ENCODE measurements at places on chromosomes 2 and 18.

DNA sequence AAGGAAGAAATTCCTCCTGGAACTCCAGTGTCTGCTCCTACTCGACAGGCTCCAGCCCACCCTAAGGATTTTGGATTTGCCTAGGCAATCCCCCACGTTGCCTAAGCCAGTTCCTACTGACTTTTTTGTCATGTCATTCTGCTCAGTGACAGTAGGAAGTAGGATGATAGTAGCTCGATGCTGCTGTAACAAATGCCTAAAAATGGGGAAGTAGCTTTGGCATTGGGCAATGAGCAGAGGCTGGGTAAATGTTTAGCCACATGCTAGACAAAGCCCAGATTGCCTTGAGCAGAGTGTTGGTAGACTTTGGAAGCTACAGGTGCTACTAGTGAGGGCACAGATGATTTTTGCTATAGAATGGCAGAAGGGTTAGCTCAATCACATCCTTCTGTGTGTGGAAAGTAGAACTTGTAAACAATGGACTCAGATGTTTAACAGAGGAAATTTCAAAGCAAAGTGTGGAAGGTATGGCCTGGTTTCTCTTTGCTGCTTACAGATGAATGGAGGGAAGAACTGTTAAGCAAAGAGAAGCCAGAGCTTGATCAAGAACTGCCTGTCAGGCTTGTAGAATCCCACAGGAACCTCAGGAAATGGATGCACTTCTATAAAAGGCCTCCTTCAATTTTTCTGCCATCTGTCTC, 154.8 kb downstream of the RNF144A start:
- no peak for DNase-seq

DNA sequence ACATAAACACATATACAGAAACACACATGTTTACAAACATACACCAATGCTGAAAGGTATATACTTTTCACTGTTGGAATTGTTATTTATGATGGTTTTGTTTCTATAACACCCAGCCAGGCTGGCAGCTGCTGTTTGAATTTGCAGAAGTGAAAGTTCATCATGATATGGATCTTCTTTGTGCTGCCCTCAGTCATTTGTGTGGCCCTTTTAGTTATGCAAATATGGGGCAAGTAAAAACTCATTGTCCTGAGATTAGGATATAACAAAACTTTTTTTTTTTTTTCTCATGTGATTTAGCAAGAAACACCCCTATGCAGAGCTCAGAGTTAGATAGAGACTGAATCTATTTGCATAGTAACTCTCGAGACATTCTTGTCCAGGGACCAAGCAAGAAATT, 714.1 kb downstream of the KCNJ3 start:
- no peak for DNase-seq

DNA sequence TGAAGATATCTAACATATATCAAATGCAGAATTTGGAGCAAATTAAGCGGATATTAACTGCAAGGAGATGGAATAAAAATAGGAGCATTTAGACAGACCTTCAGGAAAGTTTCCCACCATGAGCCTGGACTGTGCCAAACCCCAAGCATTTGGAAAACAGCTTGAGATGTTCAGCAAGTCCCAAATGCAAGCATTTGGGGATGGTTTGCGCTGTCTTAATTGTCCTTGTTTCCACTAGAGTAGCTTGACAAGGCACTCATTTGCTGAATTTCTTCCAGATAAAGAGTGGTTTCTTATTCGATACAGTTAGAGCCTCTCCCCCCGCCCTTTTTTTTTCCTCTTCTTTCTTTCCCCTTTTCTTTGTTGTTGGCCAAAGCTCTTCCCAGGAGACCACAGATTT, 77.1 kb upstream of the CDC42EP3 start:
- no peak for DNase-seq

GRCh38 chr18:56173542-56174220, 464.7 kb downstream of the TXNL1 start:
- no peak for DNase-seq

DNA sequence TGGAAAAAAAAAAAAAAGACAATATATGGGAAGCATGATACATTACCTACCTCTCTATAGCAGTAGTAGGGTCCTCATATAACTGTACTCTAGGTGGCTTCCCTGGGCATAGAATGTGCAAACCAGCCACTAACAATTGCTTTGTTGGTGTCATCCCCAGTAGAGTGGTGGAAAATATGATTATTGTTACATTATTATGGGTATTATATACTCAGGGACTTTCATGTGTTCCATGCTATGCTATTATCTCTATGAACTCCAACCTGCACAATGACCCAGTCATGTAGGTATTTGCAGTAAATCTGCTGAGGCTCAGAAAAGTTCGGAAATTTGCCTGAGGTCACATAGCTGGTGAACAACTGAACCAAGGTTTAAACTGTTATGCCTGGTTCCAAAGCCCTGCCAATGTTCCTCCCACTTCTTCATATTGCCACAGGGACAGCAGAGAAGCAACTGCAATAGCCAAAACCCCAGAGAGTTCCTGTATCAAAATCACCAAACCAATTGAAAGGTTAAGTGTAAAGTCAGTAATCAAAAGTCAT, 52.6 kb upstream of the MAP4K4 start:
- no peak for DNase-seq

- no peak for DNase-seq
Observed at GRCh38 chr2:39524756-39525635, 87.9 kb upstream of the MAP4K3 start.

DNA sequence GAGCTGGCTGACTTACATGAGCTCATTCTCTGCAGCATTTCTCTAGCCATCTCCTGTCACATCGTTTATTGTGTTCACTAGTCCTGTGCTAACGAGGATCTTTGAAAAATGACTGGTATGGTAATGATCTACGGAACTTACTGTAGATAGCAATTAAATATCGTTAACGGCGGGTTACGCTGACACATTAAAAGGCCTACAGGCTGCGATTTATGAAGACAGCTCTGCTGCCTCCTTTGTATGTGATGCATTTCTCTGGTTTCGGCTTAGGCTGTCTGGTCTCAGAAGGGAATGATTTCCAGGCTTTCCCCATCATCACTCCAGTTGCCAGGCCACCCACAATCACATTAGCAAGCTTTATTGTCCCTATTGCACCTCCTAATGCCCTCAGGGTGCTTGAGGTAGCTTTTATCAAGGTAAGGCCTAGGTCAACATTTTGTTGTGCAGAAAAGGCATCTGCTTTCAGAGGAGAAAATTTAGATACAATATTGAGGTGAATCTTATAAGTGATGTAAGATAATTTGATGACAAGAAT, 284.4 kb downstream of the SOX11 start:
- DNase-seq: no peak

GRCh38 chr2:70011335-70011734, 49.9 kb upstream of the ASPRV1 start:
- DNase-seq: no peak

Data from NK-92 treated with Interleukin-12 subunit alpha and Interleukin-12 subunit beta, amount 100 ng/mL, for 24 hours (cell line).